NCI-H2081 (cell line): ENCODE measurements at places on chromosomes 5 and 9.

GRCh38 chr5:65699338-65699737, 22.6 kb downstream of the SGTB start:
- DNase-seq = no peak

GRCh38 chr9:14437354-14438231, 123.7 kb upstream of the NFIB start:
- DNase-seq = peak; percentile 94

DNA sequence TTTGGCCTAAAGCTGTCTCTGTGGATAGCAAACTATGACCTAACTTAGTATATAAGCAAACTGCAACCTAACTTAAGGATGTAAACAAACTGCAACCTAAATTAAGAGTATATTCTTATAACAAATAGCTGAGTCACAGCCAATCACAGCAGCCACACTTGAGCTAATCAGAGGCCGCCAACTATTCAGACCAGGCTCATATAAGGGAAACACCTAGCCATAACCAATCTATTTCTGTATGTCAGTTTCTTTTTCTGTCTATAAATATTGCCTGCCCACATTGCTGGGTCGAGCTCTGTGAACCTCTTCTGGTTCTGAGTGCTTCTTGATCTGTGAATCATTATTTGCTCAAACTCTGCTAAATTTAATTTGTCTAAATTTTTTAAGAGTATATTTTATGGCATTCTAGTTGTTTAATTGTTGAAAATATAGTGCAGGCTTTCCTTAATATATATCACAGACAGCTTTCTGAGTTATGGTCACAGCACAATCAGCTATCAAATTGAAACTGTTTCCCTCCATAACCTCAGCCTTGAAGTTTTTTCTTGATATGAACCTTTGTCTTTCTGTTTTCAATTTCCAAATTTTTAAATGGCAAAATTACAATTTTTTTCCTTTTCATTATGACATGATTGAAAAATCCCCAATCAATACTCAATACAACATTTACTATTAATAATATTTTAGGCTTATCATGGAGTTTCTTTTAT, 327.1 kb upstream of the NUDT12 start:
- no peak for DNase-seq

- DNase-seq = peak; percentile 97
Measured at GRCh38 chr5:26761045-26761444, 277.3 kb downstream of the CDH9 start.

DNA sequence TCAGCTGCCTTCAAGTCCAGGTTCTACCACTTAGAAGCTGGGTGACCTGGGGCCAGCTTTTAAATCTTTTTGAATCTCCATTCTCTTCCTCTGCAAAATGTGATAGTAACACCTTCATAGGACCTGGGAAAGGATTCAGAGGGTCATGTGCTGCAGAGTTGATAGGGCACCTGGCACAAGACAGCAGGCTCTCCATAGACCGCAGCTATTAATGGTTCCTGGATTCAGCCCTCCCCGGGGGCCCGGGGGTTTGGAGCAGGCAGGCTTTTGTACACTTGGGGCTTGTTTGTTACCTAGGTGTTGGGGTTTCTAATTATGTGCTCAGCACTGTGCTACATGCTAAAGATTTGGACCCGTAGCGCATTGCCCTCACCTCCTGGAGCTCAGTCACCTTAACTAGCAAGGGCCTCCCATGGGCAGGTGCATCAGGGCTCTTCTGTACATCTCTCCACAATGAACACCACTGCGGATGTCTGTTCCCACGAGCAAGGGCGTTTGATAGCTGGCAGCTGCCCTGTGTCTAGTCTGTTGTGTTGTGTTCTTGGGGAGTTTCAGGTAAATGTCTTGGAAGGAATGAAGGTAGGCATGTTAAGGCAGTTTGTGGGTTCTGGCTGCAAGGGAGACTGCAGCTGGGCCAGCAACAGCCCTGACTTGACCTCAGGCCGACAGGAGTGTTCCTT, 12.1 kb downstream of the PRRC2B start:
- DNase-seq = peak; percentile 34

GRCh38 chr5:57754616-57755015, 272.0 kb upstream of the ACTBL2 start:
- no peak for DNase-seq

- no peak for DNase-seq
Measured at GRCh38 chr5:158819840-158820620, 279.7 kb downstream of the EBF1 start.

GRCh38 chr5:38809388-38810359, 36.1 kb upstream of the OSMR start:
- DNase-seq = peak; percentile 93

GRCh38 chr5:155128786-155129512, 115.4 kb downstream of the KIF4B start:
- no peak for DNase-seq

DNA sequence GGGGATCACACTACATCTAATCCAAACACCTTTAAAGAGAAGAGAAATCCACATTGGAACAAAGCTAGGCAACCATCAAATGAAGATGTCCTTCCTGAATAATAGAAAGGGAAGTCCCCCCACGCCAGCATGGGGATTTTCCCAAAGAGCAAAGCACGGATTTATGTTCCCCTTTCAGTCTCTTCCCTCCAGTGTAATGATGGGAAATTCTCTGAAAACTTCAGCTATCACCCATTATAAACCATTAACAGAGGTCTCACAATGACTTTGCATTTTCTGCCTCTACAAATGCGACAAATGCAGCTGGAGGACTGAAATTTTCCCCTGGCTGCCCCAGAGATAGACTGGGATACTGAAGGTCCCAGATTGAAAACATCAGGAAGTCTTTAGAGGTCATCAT, 368.7 kb downstream of the EFNA5 start:
- DNase-seq = no peak

- no peak for DNase-seq
Measured at GRCh38 chr5:91534332-91534731, 151.2 kb upstream of the ARRDC3 start.

GRCh38 chr5:110899566-110900412, 161.0 kb downstream of the SLC25A46 start:
- DNase-seq = no peak

DNA sequence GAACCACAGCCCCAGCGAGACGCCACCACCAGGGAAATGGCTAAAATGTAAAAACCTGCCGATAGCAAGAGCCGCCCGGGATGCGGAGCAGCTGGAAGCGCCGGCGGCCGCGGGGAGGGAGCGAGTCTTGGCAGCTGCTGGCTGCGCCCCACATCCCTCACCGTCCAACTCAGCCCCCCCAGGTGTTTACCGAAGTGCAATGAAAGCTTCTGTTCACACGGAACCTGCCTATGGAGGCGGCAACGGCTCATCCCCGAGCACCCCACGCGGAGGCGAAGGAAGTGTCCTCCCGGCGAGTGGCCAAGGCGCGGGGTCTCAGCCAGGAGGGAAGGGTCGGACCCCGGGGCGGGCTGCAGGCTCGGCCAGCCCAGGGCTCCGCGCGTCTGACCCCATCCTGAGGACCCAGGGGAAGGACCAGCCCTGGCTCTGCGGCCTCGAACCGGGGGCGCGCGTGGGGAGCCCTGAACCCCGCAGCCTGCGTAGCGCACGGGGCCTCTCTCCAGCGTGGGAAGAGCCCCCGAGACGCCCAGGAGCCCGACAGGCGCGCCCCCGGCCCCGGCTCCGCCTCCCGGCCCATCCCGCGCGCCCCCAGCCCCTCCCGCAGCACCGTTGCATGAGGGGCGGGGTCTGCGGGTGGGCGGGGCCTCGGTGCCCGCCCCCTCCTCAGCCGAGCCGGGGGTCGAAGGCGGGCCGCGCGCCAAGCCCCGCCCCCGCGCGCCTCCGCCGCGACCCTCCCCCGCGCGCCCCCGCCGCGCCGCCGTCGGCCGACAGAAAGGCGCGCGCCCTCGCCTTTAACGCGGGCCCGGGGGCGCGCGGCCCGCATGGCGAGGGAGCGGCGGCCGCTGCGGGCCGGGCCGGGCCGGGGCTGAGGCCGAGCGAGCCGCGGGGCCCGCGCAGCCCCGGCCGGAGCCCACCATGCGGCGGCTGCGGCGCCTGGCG, at the start of gene DIPK1B:
Gene DIPK1B (plus strand): TSS at position 822 of the 939 bp plus-strand sequence. CDS start 94 bp downstream, at position 916.
- DNase-seq = peak; percentile 86

- DNase-seq = no peak
Measured at GRCh38 chr9:2127486-2127885, 112.3 kb downstream of the SMARCA2 start.
